ENCODE measurements at places on chromosomes 5 and 9. TPM values are rescaled to one million over a fixed set of nuclear protein-coding genes. Genes with fewer than 3 reads are reported as not detected.

Gene GRIA1
- total RNA-seq: not detected

Gene EPB41L4A
- total RNA-seq: 20.4 TPM

Gene NIPAL4
- total RNA-seq: 33.7 TPM

Gene SOHLH1
- not detected for total RNA-seq

Gene PCDHB14
- total RNA-seq: 2.7 TPM

Gene CKMT2
- not detected for total RNA-seq

Gene DND1
- total RNA-seq: 0.19 TPM

Gene LECT2
- total RNA-seq: not detected

Gene GLDC
- total RNA-seq: 21.6 TPM

Gene ZDHHC11B
- total RNA-seq: 4.6 TPM

Gene ADAMTS13
- total RNA-seq: 0.21 TPM

Gene YTHDC2
- total RNA-seq: 19.4 TPM

Gene OMD
- total RNA-seq: 0.11 TPM

Gene GFPT2
- 5.5 TPM for total RNA-seq

Gene MCC
- total RNA-seq: 45.4 TPM

Gene BNC2
- total RNA-seq: 41.8 TPM

Measured in esophagus squamous epithelium (tissue), 5 donors.